Left ventricle myocardium superior (tissue), 1 donor: ENCODE measurements at places on chromosomes 3 and 15. TPM values are rescaled to one million over a fixed set of nuclear protein-coding genes. Genes with fewer than 3 reads are reported as not detected.
A peak's percentile ranks its signal among the peaks of the same experiment; 100 is the strongest.

GASK1A gene
- total RNA-seq = 0.59 TPM

PYGO1 gene
- 7.8 TPM for total RNA-seq

EHHADH gene
- total RNA-seq = 19.2 TPM

IL5RA gene
- total RNA-seq = 0.17 TPM

TM4SF18 gene
- total RNA-seq = 11.6 TPM

FETUB gene
- total RNA-seq = not detected

ASB14 gene
- 14.1 TPM for total RNA-seq

PDCD6IP gene
- 133 TPM for total RNA-seq

- DNase-seq = no peak
Observed at GRCh38 chr3:129378949-129379348, 49.5 kb downstream of the EFCAB12 start.

- DNase-seq = no peak
Observed at GRCh38 chr3:169399068-169399467, 264.4 kb downstream of the MECOM start.

DNA sequence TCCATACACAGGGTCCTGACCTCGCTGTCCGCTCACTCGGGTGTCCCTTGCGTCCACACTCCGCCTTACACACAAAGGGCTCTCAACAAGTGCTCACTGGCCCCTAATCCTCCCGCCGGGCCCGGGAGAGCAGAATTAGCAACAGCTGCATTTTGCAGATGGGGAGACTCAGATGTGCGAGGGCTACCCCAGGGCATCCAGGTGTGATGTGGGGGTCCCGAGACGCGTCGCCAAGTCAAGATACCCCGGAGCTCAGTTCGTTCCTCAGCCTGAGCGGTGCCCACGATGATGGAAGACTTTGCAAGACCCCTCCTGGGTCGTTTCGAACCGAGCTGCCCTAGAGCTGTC is 14.9 kb upstream of the WNT7A start:
- DNase-seq = no peak

DNA sequence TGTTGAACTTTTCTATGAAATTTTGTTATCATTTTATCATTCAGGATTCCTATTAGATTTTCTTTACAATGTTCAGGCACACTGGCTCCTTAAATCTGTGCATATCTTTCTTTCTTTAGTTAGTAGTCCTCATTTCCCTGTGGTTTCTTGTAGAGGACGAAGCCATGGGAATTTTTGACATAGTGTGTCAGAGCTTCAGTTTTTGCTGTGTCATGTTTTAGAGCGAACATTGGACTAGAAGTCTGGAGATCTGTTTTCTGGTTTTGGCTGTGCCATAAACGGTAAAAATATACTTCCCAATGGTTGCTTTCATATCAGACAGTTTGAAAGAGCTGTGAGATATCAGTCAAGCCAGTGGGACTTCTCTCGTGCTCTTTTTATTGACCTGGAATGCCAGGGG is 105.2 kb downstream of the CHCHD4 start:
- no peak for DNase-seq

DNA sequence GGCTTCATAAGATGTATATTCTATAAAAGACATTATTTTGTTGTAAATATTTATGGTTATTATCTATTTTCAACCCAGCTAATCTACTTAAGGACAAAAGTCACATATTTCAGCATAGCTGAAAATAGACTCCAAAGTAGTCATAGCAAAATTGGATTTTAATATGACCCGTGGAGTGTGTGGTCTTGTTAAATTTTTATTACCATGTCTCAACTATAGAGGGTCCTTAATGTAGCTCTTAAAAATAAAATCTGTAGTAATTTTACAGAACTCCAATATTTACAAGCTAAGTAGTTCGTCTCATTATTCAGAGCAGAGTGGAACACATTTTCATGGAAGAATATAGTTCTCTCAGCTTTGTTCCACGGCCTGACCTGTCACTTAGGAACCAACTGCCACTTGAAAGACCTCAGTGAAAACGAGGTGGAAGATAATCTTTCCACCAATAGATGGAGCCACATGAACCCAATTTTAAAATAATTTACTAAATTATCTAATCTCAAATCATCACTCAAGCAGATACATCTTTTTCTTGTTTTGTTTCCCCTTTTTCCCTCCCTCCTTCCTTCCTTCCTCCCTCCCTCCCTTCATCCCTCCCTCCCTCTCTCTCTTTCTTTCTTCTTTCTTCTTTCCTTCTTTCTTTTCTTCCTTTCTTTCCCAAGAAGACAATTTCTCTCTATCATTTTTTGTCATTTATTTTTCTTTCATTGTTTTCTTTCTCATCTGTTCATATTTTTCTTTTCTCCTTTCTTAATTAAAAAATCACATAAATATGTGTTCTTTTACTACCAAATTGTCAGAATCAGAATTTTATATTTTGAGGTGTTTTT is 97.2 kb downstream of the CLDN1 start:
- no peak for DNase-seq

GRCh38 chr3:192392986-192393385 is 334.4 kb downstream of the FGF12 start:
- no peak for DNase-seq

DNA sequence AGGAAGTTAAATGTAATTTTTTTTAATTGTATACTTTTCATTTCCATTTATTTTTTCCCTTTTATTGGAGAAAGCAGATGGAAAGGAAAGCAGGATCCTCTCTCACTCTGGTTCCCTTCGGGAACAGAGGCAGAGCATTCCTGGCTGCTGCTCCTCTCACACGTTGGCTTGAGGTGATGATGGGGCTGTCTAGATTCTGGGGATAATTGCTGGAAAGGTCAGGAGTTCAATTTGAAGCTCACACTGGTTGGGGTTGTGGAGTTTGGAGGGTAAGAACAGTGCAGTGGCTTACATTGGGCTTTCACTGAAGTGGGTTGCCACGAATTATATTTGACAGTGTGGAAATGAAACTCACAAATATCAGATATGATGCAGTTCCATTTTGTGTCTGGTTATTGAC is 57.6 kb downstream of the RARB start:
- DNase-seq = no peak

DNA sequence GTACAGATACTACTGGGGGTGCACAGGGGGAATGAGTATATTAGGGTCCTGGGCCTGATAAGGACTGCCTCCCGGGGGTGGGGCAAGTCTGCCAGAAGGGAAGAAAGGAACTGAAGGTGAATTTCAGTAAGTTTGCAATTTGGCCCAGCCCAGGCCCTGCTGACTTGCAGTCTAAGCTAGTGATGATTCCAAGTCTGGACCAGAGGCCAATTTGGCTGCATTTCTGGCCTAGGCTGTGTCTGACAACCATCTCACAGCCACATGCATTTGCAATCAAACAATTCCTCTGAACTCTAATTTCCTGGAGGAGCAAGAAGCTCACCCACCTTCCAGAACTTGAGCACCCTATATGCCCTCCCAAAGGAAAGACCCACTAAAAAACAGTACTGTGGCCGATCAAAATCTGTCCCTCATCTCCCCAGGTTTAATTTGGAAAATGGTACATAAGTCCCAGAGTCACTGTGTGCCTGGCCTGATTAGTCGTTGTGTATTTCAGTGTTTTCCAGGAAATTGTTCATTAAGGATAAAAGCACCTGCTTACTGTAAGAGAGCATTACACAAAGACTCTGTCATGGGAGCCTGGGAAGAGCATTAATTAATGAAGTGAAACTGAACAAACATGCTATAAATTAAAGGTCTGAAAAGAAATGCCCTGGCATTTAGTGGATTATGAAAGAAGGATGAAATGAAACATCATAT is 114.5 kb downstream of the MEGF11 start:
- DNase-seq = no peak

DNA sequence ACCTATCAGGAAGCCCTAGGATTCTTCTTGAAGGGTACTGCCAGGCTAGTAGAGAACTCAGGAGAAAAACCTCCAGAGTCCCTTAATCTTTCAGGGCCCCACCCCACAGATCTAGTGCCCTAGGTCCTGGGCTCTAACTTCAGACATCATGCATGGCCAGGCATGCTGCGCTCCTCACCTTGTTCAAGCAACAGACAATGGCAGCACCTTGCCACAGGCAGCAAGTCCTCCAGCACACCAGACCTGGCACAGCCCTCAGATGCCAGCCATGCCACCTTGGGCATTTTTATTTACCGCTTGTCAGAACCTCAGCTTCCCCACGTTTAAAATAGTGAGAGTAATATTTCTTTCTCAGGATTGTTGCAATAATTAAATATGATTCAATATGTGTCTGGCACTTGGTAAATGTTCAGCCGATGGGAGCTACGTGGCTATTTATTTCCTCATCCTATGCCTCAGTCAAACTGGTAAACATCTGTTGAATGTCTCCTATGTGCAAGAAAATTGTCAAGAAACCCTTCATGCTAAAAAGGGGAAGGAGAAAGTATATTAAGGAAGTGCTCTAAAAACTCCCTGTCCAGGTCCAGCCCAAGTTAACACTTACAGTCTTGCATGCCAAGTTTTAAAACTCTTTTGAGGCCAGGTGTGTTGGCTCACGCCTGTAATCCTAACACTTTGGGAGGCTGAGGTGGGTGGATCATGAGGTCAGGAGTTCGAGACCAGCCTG is 14.5 kb upstream of the CCR1 start:
- no peak for DNase-seq

- peak; percentile 33 for DNase-seq
Observed at GRCh38 chr3:189262746-189263145, 91.0 kb downstream of the TPRG1 start.

DNA sequence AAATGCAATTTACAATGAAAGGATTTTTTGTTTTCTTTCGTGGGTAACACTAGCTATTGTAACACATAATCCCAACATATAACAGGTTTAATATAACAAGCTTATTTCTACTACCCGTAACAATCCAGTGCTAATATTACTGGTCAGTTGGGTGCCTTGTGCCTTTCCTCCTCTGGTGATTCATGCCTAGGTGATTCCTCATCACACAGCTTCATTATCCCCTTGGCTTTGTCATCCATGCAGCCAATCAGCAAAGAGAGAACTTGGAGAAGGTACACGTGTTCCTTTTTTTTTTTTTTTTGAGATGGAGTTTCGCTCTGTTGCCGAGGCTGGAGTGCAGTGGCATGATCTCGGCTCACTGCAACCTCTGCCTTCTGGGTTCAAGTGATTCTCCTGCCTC is 30.7 kb downstream of the CHST14 start:
- no peak for DNase-seq

- DNase-seq = no peak
Observed at GRCh38 chr3:113537155-113537554, 4.8 kb downstream of the SIDT1 start.

DNA sequence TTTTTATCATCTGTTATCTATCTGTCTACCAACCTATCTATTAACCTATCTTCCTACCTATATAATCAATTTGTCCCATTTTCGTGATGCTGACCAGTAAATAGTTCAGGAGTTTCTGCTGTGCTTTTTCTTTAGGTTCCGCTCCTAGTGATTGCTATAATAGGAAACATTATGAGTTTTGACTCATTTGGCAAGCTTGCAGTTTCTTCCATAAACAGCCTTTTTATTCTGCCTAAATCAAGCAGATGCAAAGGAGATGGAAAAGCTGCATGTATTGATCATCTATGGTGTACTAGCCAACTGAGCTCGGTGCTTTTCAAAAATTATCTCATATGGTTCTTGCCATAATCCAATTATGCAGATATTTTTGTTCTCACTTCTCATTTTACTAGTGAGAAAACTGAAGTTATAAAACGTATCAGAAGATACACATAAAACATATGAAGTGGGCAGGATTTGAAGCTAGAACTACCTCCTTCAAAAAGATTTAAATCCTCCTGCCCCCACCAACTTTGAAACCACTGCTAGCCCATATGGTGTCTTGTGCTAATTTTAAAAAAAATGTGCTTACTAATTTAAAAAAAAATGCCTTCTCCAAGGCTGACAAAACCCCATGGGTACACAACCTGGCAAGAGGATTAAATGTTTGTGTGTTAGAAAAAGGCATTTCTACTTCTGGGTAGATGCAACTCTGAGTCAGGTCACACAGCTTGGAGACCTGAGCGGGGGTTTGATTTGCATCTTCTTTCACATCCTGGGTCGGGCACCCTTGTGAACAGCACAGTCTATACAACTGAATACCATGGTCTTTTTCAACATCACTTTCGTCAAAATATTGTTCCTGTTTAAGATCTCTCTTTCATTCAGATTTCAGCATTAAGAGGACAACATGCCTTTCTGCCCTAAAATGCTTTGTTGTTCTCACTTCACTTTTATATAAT is 267.0 kb downstream of the CHL1 start:
- DNase-seq = no peak

DNA sequence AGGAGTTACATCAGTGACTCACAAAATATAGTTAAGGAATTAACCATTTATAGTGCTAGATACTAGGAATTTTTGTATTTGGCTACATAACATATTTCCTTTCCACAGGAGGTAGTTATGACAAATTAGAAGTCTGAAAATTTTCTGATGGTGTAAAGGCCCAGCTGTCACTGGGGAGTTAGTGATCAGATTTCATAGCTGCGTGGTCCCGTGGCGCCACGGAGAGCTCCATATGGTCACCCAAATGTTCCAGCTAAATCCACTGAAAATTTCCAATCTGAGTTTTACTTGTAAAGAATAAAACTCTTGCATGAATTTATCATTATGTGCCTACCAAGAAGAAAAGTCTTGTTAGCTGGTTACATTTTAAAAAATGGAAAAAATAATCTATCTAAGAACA is 368.9 kb upstream of the PLSCR5 start:
- no peak for DNase-seq

- no peak for DNase-seq
Observed at GRCh38 chr3:58651276-58651675, 15.3 kb downstream of the FAM3D start.

DNA sequence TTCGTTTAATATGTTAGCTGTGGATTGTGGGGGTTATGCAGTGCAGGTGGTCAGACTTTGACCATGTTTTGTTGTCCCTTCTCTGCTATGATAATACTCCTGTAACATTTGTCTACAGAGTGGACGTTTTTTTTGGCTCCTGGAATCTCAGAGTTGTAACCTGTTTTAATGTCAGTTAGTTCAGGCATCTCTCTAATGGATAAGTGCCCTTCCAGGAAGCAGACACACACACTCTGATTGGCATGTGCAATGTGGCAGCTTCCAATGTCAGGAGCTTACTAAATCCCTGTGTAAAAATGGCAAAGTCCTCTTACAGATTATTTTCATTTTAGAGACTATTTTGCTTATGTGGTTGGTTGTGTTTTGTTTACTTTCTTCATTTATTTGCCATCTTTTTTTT is 222.2 kb upstream of the ARPP21 start:
- no peak for DNase-seq

DNA sequence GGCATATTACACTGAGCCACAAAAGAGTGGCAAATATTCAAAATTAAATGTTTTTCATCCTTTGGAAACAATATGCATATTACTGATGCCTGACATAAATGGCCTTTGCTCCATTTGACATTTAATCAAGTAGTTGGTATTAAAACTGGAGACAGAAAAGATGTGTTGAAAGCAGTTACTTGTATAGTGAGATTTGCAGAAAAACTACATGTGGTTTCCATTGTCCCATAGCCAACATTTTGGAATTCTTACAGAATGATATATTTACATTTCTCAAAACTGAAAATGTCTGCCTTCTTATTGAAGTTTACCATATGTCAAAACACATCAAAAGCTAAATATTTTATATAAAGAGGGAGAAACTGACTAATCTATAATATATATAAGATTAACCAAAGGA is 21.6 kb downstream of the SHOX2 start:
- DNase-seq = no peak
